ENCODE measurements at places on chromosomes 5 and 9. TPM values are rescaled to one million over a fixed set of nuclear protein-coding genes. Genes with fewer than 3 reads are reported as not detected.
A peak's percentile ranks its signal among the peaks of the same experiment; 100 is the strongest.

GRCh38 chr5:96257904-96258303, 175.1 kb downstream of the PCSK1 start:
- no peaks in the 10 kb centered on the region for H3K36me3 ChIP-seq
- no peak for DNase-seq
- no peaks in the 10 kb centered on the region for H3K27me3 ChIP-seq
- no peak overlapping the region for H3K4me3 ChIP-seq
- peaks cover 9% of the 10 kb centered on the region for H3K4me1 ChIP-seq

- DNase-seq, result no peak
- H3K4me3 ChIP-seq, result no peak overlapping the region
- H3K27ac ChIP-seq, result no peak overlapping the region
- no peaks in the 10 kb centered on the region for H3K27me3 ChIP-seq
These were observed 105.7 kb upstream of the ZNF618 start for GRCh38 chr9:113770396-113770795.

DNA sequence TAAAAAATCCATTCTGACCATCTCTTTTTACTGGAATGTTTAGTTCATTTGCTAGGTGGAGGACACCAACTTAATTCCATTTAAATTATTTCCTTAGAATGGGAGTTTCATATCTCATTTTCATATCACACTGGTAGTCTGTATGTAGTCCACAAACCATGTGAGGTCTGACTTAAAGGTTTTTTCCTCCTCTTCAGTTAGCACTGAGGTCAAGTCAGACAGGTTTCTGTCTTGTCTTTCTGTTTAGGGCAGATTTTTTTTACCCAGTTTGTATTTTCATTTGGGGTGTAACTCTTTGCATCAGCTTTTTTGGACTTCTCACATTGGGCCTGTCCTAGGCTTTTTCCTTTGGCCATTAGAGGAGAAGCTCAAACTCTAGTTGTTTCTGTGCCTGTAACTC, 75.3 kb downstream of the RANBP17 start:
- no peaks in the 10 kb centered on the region for H3K27me3 ChIP-seq
- no peaks in the 10 kb centered on the region for H3K36me3 ChIP-seq
- H3K4me1 ChIP-seq, result no peaks in the 10 kb centered on the region
- DNase-seq, result no peak
- H3K4me3 ChIP-seq, result no peak overlapping the region
- H3K27ac ChIP-seq, result no peak overlapping the region

- no peaks in the 10 kb centered on the region for H3K27me3 ChIP-seq
- H3K27ac ChIP-seq, result no peak overlapping the region
- H3K36me3 ChIP-seq, result no peaks in the 10 kb centered on the region
- no peak overlapping the region for H3K4me3 ChIP-seq
- H3K4me1 ChIP-seq, result no peaks in the 10 kb centered on the region
These were observed 28.0 kb downstream of the IL9 start for GRCh38 chr5:135867599-135867998.

GRCh38 chr9:129936222-129936621, 101.0 kb downstream of the USP20 start:
- H3K27ac ChIP-seq, result no peak overlapping the region
- no peak overlapping the region for H3K4me3 ChIP-seq
- no peaks in the 10 kb centered on the region for H3K4me1 ChIP-seq
- no peak for DNase-seq

GRCh38 chr9:129109952-129110739, 447 bp downstream of the CRAT start:
- no peaks in the 10 kb centered on the region for H3K27me3 ChIP-seq
- H3K4me3 ChIP-seq, result peak overlapping the region; percentile 85
- no peaks in the 10 kb centered on the region for H3K36me3 ChIP-seq
- H3K27ac ChIP-seq, result peak overlapping the region; percentile 97
- peaks cover 38% of the 10 kb centered on the region for H3K4me1 ChIP-seq
- peak; percentile 55 for DNase-seq

DNA sequence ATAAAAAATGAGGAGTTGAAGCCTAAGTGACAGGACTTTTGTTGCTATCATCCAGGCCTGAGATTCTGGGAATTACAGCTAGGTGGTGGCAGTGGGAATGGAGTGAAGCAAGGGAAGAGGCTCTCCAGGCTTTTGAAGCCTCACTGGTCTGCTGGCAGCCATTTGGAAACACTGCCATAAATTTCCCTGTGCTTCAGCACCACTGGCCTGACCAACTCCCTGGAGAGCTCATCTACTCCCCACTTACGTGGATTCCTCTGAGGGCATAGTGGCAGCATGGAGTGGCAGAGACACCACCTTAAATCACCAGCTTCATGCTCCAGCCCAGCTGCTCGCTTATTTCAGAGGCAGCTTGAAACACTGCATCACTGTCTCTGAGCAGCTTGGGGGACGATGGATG, 518.2 kb downstream of the TLR4 start:
- no peaks in the 10 kb centered on the region for H3K36me3 ChIP-seq
- H3K4me1 ChIP-seq, result no peaks in the 10 kb centered on the region
- H3K27ac ChIP-seq, result no peak overlapping the region
- H3K4me3 ChIP-seq, result no peak overlapping the region
- no peak for DNase-seq

GRCh38 chr5:56673171-56673570, 142.2 kb upstream of the MAP3K1 start:
- no peak overlapping the region for H3K4me3 ChIP-seq
- H3K27ac ChIP-seq, result no peak overlapping the region
- H3K27me3 ChIP-seq, result no peaks in the 10 kb centered on the region
- no peak for DNase-seq
- no peaks in the 10 kb centered on the region for H3K36me3 ChIP-seq

GRCh38 chr5:147644460-147644859, 134.6 kb upstream of the DPYSL3 start:
- H3K27ac ChIP-seq, result no peak overlapping the region
- DNase-seq, result no peak
- H3K27me3 ChIP-seq, result no peaks in the 10 kb centered on the region

- no peaks in the 10 kb centered on the region for H3K36me3 ChIP-seq
- DNase-seq, result no peak
- no peaks in the 10 kb centered on the region for H3K27me3 ChIP-seq
- no peak overlapping the region for H3K4me3 ChIP-seq
These were observed 29.1 kb upstream of the TCF7 start for GRCh38 chr5:134085411-134085810.

- no peaks in the 10 kb centered on the region for H3K27me3 ChIP-seq
- no peaks in the 10 kb centered on the region for H3K4me1 ChIP-seq
- no peak overlapping the region for H3K27ac ChIP-seq
- no peaks in the 10 kb centered on the region for H3K36me3 ChIP-seq
These were observed 913.2 kb upstream of the TYRP1 start for GRCh38 chr9:11779971-11780370.

- peak overlapping the region; percentile 93 for H3K4me3 ChIP-seq
- peak; percentile 62 for DNase-seq
- H3K36me3 ChIP-seq, result no peaks in the 10 kb centered on the region
- peaks cover 21% of the 10 kb centered on the region for H3K4me1 ChIP-seq
These were observed 552 bp downstream of the OTULINL start for GRCh38 chr5:14581891-14582796.

- DNase-seq, result no peak
- H3K27ac ChIP-seq, result no peak overlapping the region
- H3K4me3 ChIP-seq, result no peak overlapping the region
- H3K4me1 ChIP-seq, result no peaks in the 10 kb centered on the region
- no peaks in the 10 kb centered on the region for H3K27me3 ChIP-seq
- no peaks in the 10 kb centered on the region for H3K36me3 ChIP-seq
These were observed 124.4 kb upstream of the ADAMTSL1 start for GRCh38 chr9:18349530-18349929.

- DNase-seq, result no peak
- no peak overlapping the region for H3K27ac ChIP-seq
- no peaks in the 10 kb centered on the region for H3K36me3 ChIP-seq
- H3K27me3 ChIP-seq, result no peaks in the 10 kb centered on the region
These were observed 430.6 kb upstream of the DAP start for GRCh38 chr5:11191673-11192072.

- H3K4me3 ChIP-seq, result no peak overlapping the region
- H3K36me3 ChIP-seq, result no peaks in the 10 kb centered on the region
- no peak for DNase-seq
- H3K4me1 ChIP-seq, result no peaks in the 10 kb centered on the region
- no peaks in the 10 kb centered on the region for H3K27me3 ChIP-seq
These were observed 53.9 kb downstream of the OSTF1 start for GRCh38 chr9:75142202-75142601.

GRCh38 chr9:35519692-35520363, 29.9 kb downstream of the RUSC2 start:
- no peak for DNase-seq
- H3K27ac ChIP-seq, result peak overlapping the region; percentile 80
- no peaks in the 10 kb centered on the region for H3K36me3 ChIP-seq
- no peaks in the 10 kb centered on the region for H3K27me3 ChIP-seq

DNA sequence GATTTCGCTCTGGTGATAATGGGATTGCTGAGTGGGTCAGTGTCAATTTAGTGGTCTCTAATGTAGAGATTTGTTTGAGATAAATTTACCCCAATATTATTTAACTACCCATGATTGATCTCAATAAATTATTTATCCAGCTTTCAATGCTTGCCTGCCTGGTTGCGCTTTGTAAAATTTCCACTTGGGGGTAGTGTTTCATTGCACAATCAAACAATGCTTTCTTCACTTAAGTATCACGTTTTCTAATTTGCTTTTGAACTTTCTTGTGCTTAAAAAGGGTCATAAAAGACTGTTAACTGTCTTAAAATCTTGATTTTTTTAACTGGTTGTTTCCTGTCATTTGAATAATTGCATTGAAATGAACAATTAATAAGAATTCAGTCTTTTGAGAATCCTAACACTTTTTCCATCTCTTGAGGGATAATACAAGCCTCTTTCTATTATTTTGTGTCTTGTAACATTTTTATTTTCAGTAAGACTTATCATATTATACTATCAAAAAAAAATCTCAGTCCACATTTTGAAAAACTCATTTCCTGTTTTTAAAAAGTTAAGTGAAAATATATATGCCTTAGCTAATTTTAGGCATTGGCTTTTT, 18.7 kb downstream of the HSD17B4 start:
- no peak overlapping the region for H3K4me3 ChIP-seq
- H3K4me1 ChIP-seq, result no peaks in the 10 kb centered on the region
- H3K36me3 ChIP-seq, result no peaks in the 10 kb centered on the region
- no peak for DNase-seq

DNA sequence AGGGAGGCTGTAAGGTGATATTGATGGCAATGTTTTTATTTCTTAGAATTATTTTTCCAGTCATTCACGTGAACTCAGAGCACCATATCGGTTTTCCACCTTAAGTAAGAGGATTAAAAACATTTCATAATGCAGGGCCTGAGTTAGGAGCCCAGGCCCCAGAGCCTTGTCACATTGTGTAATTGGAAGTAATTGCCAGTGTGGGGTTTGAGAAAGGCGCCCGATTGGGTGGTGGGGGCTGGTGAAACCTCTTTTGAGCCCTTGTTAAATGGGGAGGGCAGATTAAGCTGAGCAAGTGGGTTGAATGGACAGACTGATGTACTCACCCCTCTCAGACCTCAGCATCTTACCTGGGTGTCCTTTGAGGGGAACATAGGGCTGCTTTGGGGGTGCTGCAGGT, 116.7 kb upstream of the PITX1 start:
- H3K27me3 ChIP-seq, result no peaks in the 10 kb centered on the region
- no peaks in the 10 kb centered on the region for H3K4me1 ChIP-seq
- H3K27ac ChIP-seq, result no peak overlapping the region
- no peak for DNase-seq
- H3K36me3 ChIP-seq, result no peaks in the 10 kb centered on the region

DNA sequence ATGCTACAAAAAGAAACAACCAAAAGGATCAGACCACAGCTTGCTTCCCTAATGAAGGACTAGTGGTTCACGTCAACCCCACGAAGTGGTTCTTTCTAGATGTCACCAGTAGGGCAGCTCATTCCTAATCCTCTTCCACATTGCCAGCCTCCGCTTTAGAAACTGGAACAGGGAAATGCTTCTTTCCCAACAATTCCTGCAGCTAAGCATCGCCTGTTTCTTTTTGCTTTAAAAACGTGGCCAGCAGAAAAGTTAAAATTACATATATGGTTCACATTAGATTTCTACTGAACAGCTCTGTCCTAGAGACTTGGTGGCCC, 100.2 kb downstream of the MTX3 start:
- H3K27me3 ChIP-seq, result no peaks in the 10 kb centered on the region
- H3K36me3 ChIP-seq, result no peaks in the 10 kb centered on the region
- no peak for DNase-seq
- H3K4me1 ChIP-seq, result no peaks in the 10 kb centered on the region
- H3K4me3 ChIP-seq, result no peak overlapping the region
- H3K27ac ChIP-seq, result no peak overlapping the region

Gene ZBED3
- total RNA-seq, result 12.4 TPM

Gene ZBTB43
- total RNA-seq, result 4.6 TPM

Gene PDLIM4
- total RNA-seq, result 0.83 TPM

Gene SPATA31A3
- not detected for total RNA-seq

Gene SLCO4C1
- total RNA-seq, result 1.1 TPM

Gene SLIT3
- total RNA-seq, result 7.6 TPM

Gene NR4A3
- 3.1 TPM for total RNA-seq
